ENCODE measurements at places on chromosomes 2 and 18.

DNA sequence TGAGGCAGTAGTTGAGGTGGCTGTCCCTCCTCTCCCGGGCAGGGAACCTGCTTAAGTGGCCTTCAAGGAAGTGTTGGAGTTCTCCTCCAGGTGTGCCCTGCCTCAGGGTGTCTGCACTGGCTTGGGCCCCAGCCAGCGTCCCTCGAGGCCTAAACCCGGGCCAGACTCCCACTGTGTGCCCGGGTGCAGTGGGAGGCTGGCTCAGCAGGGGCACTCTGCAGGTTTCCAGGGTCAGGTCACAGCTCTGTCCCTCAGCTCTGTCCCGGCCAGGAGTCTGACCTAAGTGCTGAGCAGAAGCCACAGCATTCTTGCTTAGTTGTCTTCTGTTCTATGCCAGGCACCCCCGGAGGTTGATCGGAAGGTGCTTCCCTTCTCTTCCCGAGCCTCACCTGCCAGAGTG, 69.0 kb upstream of the OTOS start:
- no peak for DNase-seq

- peak; percentile 88 for DNase-seq
Measured at GRCh38 chr18:47418746-47419145, 167.3 kb upstream of the SKOR2 start.

DNA sequence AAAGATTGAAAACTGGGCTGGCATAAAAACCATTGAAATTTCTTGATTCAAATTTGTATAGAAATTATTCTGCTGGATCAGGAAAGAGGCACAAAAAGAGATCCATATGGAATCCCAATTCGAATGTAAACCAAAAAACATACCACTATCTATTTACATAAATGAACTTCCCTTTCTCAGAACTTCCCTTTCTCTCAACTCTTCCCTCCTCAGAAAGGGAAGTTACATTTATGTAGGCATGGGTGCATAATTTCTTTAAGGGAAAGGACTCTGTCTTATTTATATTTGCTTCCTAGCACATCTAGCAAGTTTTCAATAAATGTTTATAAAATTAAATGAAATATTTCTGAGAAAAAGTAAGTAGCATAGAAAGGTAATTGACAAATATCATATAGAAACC, 398.1 kb upstream of the ATP5MC3 start:
- no peak for DNase-seq

DNA sequence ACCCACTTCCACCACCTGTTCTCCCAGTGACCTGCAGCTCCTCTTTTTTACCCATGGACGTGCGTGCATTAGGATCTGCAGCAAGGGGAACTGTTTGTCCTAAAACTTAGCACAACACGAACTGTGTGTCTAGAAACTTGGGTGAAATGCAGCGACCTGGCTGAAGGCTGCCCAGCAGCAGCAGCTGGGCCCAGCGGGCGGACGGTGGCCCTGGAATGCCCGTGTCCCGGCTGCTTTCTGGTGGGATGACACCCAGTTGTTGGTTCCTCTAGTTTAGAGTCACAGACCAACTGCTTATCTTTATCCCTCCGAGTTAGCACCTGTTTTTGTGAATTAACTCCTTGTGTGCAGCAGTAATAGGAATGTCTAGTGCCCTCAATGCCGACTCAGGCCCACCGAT, 61.9 kb upstream of the PXDN start:
- no peak for DNase-seq

GRCh38 chr2:127080226-127080937, 26.6 kb downstream of the BIN1 start:
- DNase-seq, result no peak

DNA sequence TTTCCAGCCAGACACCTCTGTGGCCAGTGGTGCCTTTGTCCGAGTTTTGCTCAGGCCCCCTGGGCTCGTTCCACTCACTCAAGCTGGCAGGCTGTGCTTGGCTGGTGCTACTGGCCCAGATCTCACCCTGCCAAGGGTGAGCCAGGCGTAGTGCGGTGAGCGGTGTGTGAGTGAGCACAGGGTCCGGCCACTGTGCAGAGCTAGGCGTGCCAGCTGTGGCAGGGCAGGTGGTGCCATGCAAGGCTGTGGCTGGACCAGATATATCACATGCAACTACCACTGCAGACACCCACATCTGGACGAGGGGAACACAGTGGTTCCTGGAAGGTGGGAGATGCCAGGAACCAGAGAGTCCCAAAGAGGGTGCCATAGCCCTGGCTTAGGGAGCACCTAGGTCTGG, 70.1 kb downstream of the SRBD1 start:
- DNase-seq, result no peak

- peak; percentile 72 for DNase-seq
Measured at GRCh38 chr2:173983391-173983871, 18.3 kb upstream of the SP3 start.

DNA sequence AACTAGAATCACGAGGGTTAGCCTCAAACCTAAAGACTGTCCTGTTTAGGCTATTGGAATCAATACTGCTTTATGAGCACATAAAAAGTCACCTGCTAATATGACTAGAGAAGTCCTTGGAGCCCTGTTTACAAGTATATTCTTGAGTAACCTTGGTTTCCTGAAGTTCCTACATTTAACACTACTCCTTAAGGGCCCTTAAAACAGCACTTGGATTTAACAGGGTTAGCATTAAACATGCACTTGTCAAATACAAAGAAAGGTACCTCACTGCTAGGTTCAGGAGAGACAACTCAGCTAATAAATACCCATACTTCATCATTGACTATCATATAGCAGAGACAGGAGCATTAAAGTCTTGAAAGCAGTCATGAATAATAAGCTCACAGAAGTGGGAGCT, 96.7 kb downstream of the SLC5A7 start:
- DNase-seq, result no peak

DNA sequence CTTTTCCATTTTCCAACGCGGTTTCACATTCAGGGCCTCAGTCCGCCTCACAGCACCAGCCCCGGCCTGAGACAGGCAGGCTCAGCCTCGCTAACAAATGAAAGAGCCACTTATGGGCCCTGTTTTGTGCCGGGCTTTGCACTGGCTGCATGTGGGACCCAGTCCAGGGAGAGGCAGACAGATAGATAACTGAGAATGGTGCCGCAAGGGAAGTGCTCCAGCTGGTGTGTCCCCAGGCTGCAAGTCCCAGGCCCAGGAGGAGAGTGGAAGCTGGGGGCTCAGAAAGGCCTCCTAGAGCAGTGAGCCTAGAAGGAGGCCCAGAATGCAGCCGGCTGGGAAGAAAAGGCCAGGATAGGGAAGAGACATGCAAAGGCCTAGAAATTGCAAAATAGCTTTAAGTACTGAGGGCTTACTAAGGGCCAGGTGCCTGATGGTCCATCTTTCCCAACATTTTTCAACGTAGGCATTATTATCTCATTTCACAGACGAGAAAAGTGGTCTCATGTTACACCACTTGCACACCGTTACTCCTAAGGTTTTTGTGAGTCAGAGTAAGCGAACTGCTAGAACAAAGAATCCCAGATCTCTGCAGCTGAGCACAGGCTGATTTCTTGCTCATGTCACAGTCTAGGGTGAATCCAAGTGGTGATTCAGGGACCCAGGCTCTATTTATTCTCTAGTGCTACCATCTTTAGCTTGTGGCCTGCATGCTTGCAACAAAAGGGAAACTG, 26.0 kb downstream of the ADRA2B start:
- peak; percentile 7 for DNase-seq

DNA sequence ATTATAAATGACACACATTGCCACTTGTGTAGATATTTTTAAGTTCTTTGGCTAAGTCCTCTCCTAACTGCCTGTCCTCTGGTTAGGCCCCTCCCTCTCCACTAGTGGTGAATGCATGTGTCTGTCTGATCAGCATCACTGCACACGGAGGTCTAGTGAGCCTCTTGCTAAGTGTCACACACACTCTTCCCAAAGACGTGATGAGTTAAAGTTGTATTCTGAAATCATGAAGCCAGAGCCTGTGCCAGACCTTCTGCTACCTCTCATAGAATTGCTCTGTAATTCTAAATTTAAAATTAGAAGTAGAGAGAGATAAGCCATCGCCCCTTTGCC, 41.3 kb downstream of the RALB start:
- no peak for DNase-seq

DNA sequence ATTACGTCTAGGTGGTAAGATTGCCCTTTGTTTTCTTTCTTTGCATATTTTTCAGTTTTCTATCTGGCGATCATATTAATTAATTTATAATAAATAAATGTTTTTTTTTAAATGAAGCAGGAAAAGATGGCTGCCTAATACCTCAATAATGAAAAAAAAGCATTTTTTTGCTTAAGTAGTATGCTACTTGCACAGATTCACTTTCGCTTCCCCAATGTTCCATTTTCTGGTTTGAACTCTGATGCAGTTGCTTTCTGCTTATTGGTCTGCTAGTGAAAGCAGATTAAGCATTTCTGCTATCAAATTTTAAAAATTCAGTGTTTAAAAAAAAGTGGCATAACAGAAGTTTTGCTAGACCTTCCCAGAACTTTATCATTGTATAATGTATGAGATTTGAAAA, 11.9 kb upstream of the TMEM182 start:
- no peak for DNase-seq

All from fibroblast of mammary gland (primary cell).